ENCODE measurements at places on chromosomes 11 and 22.
A peak's percentile ranks its signal among the peaks of the same experiment; 100 is the strongest.

GRCh38 chr22:22848364-22848866 lies 39.2 kb upstream of the IGLL5 start:
- peaks cover 52% of the 10 kb centered on the region for H3K4me1 ChIP-seq
- DNase-seq: peak; percentile 64
- no peak overlapping the region for H3K4me3 ChIP-seq
- H3K36me3 ChIP-seq: no peaks in the 10 kb centered on the region
- H3K27me3 ChIP-seq: no peaks in the 10 kb centered on the region
- H3K27ac ChIP-seq: peak overlapping the region; percentile 58

DNA sequence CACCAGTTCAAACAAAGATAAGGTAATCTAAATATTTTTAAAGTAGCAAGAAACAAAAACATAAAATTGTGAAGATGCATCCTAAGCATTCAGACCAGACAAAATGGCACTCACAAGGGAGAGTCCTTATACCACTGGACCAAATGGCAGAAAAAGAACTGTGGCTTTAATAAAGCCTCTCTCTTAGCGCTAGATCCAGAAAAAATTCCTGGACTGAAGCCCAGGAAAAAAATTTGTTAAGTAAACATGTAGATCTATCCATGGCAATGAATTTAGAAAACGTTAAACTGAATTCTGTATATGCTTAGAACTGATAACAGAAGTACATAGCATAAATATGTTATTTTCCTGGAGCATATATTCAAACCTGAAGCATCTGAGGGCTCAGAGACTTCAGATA lies 11.8 kb upstream of the CD59 start:
- peak overlapping the region; percentile 32 for H3K27ac ChIP-seq
- H3K36me3 ChIP-seq: peaks cover 75% of the 10 kb centered on the region
- DNase-seq: no peak
- no peaks in the 10 kb centered on the region for H3K4me1 ChIP-seq

DNA sequence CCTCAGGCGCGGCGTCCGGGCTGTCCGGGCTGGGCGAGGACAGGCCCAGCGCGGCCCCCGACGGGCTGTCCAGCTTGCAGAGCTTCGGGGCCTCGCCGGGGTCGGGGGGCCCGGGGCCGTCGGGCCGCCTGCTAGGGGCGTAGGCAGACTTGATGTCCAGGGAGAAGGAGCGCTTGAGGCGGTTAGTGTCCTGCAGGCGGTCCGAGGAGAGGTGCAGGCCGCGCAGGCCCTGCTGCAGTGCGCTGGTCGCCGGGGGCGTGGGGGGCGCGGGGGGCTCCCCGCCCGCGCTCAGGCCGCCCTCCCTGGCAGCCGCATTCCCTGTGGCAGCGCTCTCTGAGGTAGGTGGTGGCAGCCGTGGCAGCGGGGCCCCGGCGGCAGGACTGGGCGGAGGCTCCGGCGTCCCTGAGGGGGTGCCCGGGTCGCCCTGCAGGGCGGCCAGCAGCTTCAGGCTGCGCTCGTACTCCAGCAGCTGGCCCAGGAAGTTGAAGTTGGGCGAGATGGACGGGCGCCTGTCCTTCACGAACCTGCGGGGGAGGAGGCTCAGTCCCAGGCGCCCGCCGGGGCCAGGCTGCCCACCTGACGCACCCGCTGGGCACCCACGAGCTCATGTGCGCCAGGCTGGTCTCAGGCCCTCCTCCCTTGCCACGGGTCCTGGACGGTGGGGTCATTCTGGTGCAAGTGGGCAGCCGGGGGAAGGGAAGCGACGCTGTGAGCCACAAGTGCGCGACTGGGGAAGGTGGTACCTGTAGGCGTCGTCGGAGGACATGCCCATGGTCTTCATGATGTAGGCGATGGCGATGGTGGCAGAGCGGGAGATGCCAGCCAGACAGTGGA lies 14.8 kb downstream of the DUSP8 start:
- DNase-seq: no peak
- no peaks in the 10 kb centered on the region for H3K27me3 ChIP-seq
- peaks cover 3% of the 10 kb centered on the region for H3K4me1 ChIP-seq
- no peak overlapping the region for H3K4me3 ChIP-seq

DNA sequence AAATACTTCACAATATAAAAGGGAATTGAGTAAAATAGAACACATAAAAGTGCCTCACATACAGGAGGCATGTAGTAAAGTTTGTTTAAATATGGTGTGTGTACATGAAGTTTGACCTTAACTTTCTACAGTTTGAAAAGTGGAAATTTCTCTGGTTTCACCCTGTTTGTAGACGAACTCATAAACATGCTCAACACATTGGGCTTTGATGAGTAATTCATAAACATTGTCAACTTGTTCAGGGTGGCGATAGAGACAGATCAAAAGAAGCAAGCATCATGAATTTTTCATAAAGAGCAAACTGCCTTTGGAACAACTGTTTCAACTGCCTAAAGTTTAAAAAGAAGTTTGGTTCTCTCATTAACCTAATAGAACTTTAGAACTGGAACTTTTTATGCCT lies 9.1 kb downstream of the SLN start:
- no peak for DNase-seq
- H3K4me1 ChIP-seq: no peaks in the 10 kb centered on the region
- peaks cover 54% of the 10 kb centered on the region for H3K27me3 ChIP-seq
- no peak overlapping the region for H3K27ac ChIP-seq

Measured in effector memory CD8-positive, alpha-beta T cell (primary cell).